H4 (cell line): ENCODE measurements at places on chromosomes 7 and 10.

DNA sequence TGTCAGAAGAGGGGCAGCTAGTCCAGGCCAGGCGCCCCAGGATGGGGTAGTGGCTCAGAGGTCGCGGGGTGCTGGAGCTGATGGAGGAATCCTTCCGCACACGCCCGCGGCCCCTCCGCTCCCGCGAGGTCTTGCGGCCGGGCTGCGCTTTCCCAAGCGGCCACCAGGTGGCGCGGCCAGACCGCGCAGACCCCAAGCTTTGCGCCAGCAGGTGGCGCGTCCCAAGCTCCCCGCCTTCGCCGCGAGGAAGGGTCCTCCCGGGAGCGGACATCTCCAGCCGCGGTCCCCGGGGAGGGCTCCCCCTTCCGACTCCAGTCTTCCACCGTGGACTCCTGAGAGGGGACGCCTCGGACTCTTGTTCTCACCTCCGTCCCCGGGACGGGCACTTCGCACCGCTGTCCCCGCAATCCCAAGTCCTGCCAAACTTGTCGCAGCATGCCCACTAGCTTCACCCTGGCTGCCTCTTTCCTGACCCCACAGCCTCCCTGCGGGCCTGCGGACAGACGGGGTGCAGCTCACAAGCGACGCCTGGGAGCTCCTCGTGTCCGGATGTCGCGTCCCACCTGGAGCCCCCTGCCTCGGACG is 19.4 kb downstream of the KCNK18 start:
- DNase-seq, result peak; percentile 46

GRCh38 chr7:123979876-123980275 is 53.0 kb downstream of the TMEM229A start:
- DNase-seq, result peak; percentile 34

DNA sequence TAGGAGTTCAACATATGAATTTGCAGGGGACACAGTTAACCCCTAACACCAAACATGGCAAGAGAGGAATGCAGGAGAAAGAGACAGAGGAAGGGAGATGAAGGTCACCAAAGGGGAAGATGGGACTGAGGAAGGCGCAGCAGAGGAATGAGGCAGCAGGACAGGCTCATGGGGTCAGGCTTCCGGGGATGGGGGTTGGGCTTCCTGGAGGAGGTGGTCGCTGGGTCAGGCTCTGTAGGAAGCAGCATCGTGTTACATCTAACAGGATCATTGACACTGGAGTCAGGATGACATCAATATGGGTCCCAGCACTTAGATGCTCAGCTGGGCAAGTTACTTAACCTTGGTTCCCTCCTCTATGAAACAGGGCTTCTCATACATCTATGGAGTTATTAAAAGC is 113.2 kb downstream of the NPTX2 start:
- DNase-seq, result no peak

DNA sequence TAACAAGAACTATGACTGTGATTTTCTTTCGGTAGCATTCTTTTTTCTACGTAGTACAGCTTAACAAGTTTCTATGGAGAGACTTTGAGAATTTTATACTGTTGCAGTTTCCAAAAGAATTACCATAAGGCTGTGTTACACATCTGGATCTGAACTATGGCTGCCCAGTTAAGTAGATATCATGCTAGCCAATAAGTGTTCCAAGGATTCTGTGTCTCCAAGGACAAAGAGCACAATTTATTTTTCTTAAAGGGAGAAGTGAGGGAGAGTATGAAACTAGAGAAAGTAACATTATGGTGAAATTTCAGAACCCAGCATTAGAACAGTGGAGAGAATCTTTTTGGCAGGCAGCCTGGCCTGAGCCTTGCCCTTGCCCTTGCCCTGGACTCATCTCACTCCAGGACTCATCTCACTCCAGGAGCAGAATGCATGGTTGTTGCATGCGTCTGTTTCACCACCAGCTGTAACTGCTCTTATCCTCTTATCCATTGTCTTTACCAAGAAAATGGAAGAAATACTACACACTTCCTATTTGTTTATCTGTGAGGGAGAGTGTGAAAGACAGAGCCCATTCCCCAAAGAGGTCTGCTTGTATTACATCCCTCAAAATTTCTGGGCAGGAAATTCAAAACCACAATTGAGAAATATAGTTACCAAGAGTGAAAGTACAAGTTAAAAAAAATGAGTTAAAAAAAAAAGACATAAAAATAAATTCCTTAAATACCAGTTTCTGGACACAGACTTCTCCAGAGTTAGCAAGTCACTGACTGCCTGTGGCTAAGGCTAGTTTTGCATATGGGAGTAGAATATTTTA is 1067.5 kb downstream of the NRG3 start:
- DNase-seq, result peak; percentile 8

DNA sequence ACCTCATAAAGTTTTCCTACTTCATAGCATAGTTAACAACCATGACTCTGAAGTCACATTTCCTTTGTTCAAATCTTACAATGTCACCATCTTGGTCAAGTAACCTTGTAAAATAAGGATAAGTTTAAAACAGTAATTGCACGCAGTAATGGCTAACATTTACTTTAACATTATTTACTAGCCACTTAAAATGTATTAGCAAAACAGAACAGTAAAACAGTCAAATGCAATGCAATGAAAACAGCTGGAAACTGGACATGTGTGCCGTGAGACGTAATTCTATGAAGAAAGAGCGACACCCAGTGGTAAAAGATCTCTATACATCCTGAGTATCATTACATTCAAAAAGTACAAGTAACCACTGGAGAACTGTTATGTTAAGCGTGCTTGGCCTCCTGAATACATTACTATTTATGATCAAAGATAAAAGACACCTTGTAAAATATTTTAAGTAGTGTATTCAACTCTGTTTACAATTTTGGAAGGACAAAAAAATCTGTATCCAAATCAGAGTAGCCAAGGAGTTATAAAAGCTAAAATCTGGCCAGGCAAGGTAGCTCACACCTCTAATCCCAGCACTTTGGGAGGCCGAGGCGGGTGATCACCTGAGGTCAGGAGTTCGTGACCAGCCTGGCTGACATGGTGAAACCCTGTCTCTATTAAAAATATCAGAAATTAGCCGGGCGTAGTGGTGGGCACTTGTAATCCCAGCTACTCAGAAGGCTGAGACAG is 27.2 kb downstream of the ATE1 start:
- DNase-seq, result peak; percentile 65

DNA sequence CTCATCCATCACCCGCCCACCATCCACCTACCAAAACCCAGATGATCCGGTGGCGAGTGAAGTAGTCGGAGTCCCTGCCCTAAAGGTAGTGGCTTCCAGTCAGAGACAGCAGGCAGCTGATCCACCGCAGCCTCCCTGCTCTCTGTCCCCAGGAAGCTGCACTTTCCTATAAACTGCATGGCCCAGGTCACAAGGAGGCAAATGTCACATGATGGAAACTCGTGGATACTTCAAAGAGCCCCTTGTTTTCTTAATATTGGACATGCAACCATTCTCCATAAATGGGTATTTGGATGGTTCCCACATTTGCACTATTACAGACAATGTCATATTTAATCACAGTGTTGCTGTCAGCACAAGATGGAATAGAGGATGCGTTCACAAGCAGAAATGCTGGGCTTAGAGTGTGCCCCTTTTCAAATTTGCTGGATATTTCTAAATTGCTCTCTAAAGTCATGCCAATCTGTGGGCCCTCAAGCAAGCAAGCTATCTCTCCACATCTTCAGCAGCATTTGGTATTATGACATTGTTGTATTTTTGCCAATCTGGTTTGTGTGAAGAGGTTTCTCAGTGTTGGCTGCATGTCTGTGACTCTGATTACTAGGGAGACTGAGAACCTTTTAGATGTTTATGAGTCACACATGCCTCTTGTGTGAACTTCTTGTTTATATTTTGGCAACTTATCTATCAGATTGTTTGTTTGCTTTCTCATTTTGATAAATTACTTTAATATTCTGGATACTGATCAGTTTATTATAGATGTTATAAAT is 822.0 kb downstream of the TNS3 start:
- peak; percentile 84 for DNase-seq

DNA sequence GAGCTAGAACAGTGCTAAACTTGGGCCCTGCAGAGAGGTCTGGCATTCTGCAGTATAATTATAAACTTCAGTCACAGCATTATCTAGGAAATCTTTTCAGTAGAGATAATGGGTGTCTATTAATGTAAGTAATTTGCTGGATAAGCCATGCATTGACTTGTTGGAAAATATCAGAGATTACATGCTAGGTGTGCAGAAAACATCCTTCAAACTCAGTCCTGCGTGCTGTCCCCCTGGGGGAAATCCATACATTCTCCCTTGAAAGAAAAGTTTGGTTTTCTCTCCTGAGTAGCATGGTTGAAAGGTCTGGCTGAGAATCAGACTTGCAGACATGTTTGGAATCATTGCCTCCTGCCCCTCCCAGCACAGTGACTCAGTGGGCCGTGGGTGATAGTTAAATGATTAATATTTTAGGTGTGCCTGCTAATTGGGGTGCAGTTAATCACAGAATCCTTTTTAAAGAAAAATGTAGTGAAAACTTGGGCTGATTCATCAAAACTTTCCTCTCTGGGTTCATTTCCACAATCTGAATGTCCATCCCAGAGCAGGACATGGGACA is 13.9 kb upstream of the PRXL2A start:
- DNase-seq, result no peak

DNA sequence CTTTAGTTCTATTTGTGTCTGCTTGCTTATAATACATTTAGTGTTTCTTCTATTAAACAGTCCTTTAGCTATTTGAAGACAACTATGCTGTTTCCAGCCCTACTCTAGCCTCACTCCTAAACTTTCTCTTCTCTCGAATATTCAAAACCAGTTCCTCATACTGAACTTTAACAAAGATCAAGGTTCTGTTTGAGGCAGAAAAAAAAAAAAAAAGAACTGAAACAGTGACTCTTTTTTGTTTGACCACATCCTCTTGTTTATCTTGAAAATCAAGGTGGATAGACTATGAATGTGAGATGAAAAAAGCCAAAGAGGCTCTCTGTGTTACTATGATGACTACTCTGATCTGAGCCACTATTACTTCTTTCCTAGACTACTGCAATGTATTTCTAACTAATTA is 154.3 kb downstream of the ZNF365 start:
- no peak for DNase-seq

DNA sequence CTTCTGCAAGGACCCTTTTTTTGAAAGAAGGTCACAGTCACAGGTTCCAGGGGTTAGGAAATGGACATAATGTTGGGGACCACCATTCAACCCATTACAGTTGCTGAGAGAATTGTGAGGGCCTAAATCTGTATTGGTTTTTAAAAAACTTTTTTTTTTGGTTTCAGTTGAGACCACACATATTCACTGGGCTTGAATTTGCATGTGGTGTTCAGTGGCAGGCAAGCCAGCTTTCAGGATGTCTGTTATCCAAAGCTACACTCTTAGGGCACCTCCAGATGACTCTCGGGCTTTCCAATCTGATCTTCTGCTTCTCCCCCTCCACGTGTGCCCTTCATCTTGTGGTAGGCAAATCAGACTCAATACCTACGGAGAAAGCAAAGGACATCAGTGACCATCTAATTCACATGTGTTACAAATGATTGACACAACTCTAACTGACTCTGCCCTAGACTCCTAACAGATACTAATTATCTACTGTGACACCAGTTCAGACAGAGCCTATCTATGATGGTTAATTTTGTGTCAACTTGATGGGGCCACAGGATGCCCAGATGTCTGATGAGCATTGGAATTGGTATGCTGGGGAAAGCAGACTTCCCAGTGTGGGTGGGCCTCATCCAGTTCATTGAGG is 93.3 kb upstream of the ELMO1 start:
- DNase-seq, result no peak

DNA sequence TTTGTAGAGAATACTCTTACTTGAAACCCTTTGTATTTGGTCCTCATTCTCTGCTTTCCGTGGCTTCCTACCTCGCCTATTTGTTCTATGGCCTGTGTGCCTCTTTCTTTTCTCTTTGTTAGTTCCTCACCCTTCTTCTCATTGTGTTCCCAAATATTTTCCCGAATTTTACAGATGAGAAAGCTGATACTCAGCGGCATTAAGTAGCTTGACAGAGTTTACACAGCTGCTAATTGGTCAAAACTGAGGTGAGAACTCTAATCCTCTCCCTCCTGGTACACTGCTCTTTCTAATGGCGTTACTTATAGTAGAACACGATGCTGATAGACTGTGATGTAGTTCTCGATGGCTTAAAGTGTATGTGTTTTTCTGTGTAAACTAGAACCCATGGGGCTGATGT is 80.7 kb upstream of the HDAC9 start:
- no peak for DNase-seq

DNA sequence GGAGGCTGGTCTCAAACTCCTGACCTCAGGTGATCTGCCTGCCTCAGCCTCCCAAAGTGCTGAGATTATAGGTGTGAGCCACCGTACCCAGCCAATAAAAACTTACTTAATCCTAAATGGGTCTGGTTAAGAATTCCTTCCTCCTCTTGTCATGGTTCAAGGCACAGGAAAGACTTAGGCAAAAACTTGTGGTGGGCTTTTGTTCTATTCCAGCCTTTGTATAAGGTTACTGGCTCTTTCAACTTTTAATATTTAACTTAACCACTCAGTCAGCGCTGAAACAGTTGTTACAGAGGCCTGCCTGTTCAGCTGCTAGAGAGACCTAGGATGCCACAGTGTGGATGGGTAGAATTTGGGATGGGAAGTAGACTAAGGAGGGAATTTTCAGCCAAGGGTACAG is 28.1 kb upstream of the GARS1 start:
- no peak for DNase-seq

DNA sequence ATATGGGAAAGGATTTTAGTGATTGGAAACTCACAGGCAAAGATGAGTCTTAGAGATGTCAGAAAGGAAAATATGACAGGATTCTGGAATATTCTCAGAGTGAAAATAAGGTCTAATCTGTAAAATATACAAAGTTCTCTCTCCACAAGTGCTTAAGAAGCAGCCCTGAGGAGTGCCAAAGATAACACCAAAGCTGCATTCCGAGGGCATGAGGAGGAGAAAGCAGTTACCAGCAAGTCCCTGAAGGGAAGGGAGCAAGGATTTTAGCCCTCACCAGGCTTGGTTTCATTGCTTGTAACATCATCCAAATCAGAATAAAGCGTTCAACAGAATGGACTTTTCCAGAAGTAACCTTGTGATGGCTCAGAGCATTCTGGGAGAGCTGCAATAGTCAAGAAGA is 31.4 kb upstream of the DLX6 start:
- no peak for DNase-seq

DNA sequence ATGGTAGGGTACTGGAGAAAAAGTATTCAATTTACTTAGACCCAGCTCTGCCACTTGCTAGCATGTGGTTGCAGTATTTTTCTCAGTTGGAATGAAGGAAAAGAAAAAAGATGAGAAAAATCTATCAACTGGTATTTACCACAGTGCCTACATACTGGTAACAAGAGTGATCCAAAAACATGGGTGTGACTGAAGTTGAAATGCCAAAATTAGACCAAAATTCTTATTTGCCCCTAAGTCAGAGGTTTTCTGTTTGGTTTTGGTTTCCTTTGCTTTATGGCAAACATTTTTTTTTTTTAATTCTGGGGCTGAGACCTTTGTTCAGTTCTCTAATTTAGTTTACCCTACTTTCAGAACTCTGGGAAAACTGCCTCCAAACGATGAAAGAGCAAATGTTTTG is 12.3 kb downstream of the HYCC1 start:
- DNase-seq, result no peak

- no peak for DNase-seq
Measured at GRCh38 chr10:60461688-60462087, 72.0 kb upstream of the ANK3 start.
